ENCODE measurements at places on chromosomes 2 and 18.

- no peak for DNase-seq
Measured at GRCh38 chr2:9100080-9100876, 96.8 kb upstream of the MBOAT2 start.

DNA sequence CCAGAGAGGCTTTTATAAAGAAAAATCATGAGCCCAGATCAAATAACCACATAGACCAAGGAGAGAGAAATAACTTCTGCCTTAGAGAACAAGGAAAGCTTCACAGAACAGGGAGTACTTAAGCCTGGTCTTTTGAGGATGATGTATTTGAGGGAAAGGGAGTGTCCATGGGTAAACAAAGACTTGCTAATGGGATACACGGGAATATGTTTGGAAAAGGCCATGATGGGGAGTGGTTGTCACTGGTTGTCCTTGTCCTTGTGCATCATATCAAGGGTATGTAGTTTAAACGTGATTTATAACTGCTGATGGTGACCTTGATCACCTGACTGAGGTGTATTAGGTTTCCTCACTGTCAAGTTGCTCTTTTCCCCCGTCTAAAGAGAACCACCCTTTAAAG is 169.9 kb downstream of the FAM210A start:
- DNase-seq: no peak

DNA sequence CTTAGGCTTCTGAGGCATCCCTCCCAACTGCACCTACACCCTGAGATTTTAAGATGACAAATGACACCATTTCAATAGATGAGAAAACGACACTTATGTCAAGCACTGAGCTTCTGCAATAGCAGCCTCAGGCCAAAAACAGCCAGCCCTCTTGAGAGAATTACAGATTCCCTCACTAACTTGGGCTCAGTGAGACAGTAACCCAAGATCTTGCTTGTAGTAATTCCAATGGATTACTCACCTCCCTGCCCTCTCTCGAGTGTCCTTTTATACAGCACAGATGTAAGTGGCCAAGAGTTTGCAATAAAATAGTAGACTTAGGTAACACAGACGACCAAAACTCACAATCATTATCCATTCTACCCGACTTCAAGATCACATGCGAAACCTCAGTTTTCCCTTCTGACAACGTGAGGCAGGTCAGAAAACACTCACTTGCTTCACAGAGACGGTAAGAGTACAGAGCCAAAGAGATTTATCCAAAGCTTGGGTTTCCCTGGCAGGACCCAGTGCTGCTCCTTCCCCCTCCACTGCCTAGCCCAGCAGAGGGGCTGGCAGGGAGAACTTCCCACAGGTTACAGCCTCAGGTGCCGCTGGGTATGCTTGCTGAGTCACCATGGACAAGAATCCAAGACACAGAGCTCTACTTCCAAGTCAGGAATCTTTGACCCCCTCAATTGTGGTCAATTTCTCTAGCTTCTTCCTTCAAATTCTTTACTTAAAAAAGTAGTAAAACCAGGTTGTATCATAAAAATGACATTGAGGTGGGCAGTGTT is 181.4 kb downstream of the MYO5B start:
- DNase-seq: no peak

- no peak for DNase-seq
Measured at GRCh38 chr2:138032334-138032733, 68.1 kb downstream of the HNMT start.

GRCh38 chr18:79924814-79925731 is 26.4 kb downstream of the SLC66A2 start:
- no peak for DNase-seq

All from smooth muscle cell of the brain vasculature (primary cell).